Hypothalamus (tissue), 51 donors: ENCODE measurements at places on chromosomes 2 and 18.
A peak's percentile ranks its signal among the peaks of the same experiment; 100 is the strongest.

- DNase-seq, result no peak
Observed at GRCh38 chr2:45120546-45120945, 111.3 kb upstream of the SIX2 start.

- DNase-seq, result no peak
Observed at GRCh38 chr18:8673256-8674209, 31.8 kb upstream of the MTCL1 start.

- DNase-seq, result no peak
Observed at GRCh38 chr18:44747157-44747556, 66.5 kb downstream of the SETBP1 start.

- no peak for DNase-seq
Observed at GRCh38 chr2:239880396-239880795, 144.7 kb downstream of the NDUFA10 start.

GRCh38 chr2:229712136-229712535, 2.2 kb downstream of the DNER start:
- no peak for DNase-seq

DNA sequence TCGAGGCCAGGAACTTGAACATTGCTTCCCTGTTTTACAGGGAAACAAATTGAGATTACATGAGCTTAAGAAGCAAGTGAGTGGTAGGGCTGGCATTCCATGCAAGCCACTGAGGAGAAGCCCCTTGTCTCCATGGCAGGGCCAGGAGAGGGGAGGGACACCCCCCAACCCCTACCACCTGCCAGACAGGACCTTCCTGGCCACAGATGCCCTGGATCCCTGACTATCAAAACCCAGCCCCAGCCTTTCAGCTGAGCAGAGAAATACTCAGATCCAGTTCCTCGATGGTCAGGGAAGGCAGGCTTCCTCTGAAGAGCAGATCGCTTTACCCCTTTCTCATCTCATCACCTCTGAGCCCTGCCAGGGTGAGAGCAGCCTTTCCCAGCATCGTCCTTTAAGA, 53.8 kb upstream of the ALPP start:
- no peak for DNase-seq

GRCh38 chr2:239358062-239358754, 42.6 kb downstream of the HDAC4 start:
- peak; percentile 42 for DNase-seq

GRCh38 chr18:73577365-73577764, 570.3 kb downstream of the FBXO15 start:
- no peak for DNase-seq

- no peak for DNase-seq
Observed at GRCh38 chr2:169865492-169865891, 38.2 kb downstream of the UBR3 start.

DNA sequence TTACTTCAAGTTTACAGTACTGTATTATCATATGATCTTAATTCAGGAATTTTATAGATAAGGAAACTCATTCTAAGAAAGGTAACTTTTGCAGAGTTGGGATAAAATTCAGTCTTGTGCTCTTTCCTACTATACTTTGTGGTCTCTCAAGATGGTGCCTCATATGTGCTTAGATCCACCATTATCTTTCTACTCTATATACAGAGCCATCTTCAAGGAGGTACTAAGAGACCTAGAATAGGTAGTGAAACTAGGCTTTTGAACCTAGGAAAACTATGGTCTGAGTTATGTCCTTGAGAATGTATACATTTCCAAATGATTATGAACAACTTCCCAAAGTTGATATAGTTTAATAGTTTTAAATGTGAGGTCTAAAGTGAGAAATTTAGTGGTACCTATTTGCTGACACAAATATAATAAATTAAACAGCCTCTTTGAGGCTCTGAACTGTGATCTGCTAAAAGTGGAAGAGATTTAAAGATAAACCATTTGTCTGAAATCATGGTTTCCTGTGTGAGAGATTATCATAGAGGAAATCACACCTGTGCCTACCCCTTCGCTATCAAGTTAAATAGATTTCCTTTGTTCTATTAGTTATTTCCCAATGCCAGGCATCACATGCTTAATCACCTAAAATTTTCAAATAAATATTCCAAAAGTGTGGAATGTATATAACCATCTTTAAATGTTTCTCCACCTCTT, 27.2 kb downstream of the ACAA2 start:
- no peak for DNase-seq

GRCh38 chr18:36169938-36170337, 17.4 kb upstream of the MOCOS start:
- no peak for DNase-seq

- no peak for DNase-seq
Observed at GRCh38 chr2:216341121-216341520, 31.2 kb downstream of the MARCHF4 start.
